ENCODE measurements at places on chromosomes 4 and X.

DNA sequence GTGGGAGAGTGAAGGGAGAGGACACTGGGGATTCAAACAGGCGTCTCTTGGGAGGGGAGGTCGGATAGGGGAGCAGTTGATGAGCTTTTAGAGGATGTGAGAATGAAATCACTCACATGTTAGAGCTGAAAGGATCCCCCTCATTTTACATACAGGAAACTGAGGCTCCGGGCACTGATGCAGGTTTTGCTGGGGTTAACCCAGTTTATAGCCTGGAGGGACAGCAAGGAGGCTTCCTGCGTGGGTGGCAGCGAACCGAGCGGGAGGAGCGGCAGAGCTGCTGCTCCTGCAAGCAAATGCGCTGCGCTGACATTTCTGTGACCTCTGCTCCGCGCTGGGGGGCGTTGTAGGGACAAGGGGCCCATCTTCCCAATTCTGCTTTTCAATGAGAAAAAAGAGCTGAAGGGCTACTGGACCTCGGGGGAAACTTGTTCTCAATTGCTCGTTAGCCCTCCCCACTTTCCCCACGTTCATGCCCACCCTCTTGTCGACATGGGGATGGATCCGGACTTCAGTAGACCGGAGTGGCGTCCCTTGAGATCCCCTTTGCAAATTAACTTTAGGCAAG is 1.2 kb upstream of the NEUROG2 start:
- no peak for DNase-seq

DNA sequence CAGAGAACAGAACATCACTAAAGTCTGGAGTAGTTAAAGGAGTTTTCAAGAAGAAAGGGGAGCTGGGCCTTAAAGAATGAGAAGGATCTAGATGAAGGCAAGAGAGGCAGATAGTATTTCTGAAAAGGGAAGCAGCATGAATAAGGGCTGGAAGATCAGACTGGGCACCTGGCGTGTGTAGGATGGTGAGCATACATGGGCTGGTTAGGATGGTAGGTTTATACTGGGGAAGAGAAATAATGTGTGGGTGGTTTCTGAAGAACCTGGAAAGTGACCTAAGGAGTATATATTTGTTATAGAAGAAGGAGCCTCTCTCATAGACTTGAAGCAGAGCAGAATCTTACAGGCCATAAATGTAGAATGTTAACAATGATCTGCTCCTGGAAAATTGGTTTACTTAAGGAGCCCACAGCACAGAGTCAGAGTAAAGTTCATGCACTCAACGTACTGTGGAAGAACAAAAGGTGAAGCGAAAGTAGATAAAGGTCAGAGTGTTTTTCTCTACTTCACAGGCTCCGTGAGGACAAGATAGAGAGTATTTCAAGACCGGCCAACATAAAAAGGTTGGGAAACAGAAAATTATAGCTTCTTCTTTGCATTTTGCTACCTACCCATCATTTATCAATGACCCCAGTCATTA is 35.8 kb downstream of the MBNL3 start:
- DNase-seq, result no peak

DNA sequence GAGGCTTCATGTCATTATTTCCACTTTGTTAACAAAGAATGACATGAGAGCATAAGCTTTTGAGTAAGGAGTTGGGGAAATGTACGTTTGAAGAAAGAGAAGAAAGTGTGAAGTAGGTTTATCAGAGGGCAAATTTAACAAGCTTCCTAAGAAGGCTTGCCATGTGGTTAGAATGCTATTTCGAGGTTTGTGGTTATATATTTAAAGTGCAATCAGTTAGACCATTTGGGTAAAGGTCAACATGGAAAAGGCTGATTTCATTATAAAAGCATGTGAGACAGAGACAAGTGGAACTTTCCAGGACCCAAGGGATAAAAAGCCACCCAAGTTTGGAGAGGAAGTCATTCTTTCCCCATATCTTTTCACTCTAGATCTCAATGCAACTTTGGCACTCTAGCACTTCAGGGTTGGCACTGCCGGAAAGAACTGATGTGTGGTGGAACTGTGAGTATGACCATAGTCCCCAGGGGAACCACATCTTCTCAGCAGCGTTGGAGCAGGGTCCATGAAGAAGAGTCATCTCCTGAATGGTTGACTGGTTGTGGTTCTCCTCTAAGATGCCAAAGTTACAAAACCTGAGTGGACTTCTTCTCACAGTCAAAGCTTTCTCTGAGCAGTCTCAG is 529.9 kb downstream of the MID1IP1 start:
- no peak for DNase-seq

GRCh38 chr4:139619644-139620043 is 46.0 kb upstream of the MGST2 start:
- DNase-seq, result no peak

DNA sequence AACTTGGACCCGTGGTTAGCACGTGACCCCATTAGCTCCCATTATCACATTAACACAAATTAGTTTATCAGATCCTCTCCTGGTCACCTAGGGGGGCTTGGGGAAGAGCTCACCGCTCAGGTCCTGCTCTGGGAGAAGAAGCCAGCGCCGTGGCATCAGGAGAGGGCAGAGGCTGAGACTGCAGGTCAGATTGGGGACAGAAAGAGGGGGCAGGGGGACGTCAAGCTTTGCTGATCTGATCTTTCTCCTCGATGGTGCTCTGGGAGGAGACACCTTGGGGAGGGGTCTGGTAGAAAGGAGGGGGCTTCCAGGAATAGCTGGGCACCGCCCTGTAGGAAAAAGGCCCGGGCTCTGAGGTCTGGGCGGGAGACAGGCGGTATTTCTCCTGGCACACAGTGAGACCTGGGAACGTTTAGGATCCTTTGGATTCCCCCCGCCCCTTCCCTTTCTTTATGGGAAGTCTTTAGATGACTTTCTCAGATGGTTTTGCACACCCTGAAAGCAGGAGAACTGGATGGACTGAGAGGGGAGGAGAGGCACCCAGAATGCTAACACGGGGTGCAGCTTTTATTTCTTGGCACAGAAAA is 9.1 kb upstream of the ELF4 start:
- DNase-seq, result no peak

GRCh38 chr4:175421506-175421905 is 390.6 kb downstream of the GPM6A start:
- no peak for DNase-seq

DNA sequence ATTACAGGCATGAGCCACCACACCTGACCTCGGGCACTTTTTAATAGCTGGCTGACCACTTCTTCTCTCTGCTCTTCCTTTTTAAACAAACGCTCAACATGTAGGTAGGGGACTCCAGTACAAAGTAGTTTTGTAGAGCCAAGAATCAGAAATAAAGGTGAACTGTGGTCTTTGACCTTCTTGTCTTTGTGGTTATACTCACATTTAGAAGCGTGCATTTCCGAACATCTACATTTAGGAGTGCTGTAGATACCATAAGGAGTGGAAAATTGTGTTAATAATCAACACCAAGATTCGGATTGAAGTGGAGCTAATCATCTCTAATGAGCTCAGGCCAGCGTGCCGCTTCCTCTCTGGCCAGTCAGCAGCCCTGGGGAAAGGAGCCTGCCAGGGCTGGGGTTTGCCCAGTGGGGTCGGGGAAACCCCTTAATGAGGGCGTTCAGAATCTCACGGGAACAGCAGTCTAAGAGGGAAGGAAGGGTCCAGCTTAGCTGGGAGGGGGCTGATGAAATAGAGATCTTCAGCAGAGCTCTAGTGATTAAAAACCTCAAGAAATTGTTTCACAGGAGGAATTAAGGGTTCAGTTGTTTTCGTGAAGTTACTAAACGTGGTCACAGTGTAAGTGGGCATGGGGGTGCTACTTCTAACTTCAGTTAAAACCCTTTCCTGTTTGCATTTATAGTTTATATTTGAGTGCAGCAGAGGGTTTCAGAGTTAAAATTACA is 81.2 kb downstream of the GAB1 start:
- no peak for DNase-seq

GRCh38 chr4:12409507-12410190 is 981.0 kb upstream of the HS3ST1 start:
- no peak for DNase-seq

- no peak for DNase-seq
Observed at GRCh38 chr4:43776371-43776770, 672.2 kb downstream of the KCTD8 start.

GRCh38 chr4:105092356-105092755 is 54.3 kb upstream of the TET2 start:
- DNase-seq, result no peak

- DNase-seq, result peak; percentile 35
Observed at GRCh38 chr4:22515145-22515887, 550 bp downstream of the ADGRA3 start.

- DNase-seq, result no peak
Observed at GRCh38 chr4:94669672-94670664, 87.8 kb upstream of the BMPR1B start.

GRCh38 chr4:148068065-148068911 is 336.4 kb downstream of the ARHGAP10 start:
- no peak for DNase-seq

- DNase-seq, result no peak
Observed at GRCh38 chrX:13955975-13956374, 73.7 kb downstream of the GEMIN8 start.

GRCh38 chr4:60805500-60806313 is 394.4 kb upstream of the ADGRL3 start:
- no peak for DNase-seq

GRCh38 chr4:57544811-57545654 is 434.8 kb upstream of the IGFBP7 start:
- no peak for DNase-seq

- peak; percentile 54 for DNase-seq
Observed at GRCh38 chr4:1247864-1248244, 1.1 kb downstream of the CTBP1 start.

DNA sequence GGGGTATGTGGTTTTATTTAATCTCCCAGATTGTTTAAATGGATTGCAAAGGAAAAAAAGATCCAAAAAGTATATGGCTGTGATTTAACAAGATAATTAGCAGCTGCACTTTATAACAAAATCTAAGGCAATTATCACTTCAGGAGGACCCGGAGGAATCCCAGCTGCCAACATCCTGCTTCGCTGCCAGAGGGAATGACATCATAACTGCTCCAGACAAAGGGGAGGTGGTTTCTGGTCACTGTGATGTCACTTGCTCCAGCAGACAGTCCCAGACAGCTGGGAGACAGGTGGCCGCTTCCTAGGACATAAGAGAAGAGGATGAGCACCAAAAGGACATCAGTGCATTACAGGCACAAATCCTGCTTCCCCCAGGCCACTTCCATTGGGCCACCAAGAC is 371.0 kb downstream of the BCOR start:
- no peak for DNase-seq
